Stomach (tissue), 19 donors: ENCODE measurements at places on chromosomes 6 and 20.
A peak's percentile ranks its signal among the peaks of the same experiment; 100 is the strongest.

GRCh38 chr6:132194529-132194928, 206.7 kb downstream of the MOXD1 start:
- no peak for DNase-seq

GRCh38 chr6:168737481-168737880, 296.5 kb downstream of the SMOC2 start:
- DNase-seq, result no peak

- no peak for DNase-seq
Observed at GRCh38 chr6:119526561-119527230, 177.1 kb upstream of the MAN1A1 start.

DNA sequence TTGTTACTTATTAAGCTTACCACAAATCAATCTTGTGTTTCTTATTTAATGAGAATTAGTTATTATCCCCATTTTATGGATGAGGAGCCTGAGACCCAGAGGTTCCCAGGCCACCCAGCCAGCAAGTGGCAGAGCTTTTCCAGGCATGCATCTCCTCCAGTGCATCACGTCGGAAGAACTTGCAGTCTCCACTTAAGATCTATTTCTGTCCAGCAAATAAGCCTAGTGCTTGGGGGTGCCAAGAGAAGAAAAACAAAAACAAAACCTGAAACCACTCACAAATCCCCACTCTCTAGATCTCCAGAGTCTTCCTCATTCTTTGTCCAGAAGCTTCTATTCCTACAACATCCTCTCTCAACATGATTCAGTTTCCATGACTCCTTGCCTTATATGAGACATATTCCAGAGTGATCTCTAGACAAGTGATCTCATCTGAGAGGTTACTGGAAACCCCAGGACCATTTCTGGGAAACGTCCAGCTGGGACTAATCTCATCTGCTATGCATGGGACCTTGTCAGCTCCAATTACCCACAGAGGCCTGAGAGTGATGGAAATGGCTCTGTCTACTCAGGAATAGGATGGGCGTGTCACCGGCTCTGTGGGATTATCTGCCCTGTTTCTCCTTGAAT, 4.1 kb downstream of the GUCA1B start:
- DNase-seq, result no peak

- peak; percentile 69 for DNase-seq
Observed at GRCh38 chr6:5979650-5980420, 26.9 kb downstream of the NRN1 start.

DNA sequence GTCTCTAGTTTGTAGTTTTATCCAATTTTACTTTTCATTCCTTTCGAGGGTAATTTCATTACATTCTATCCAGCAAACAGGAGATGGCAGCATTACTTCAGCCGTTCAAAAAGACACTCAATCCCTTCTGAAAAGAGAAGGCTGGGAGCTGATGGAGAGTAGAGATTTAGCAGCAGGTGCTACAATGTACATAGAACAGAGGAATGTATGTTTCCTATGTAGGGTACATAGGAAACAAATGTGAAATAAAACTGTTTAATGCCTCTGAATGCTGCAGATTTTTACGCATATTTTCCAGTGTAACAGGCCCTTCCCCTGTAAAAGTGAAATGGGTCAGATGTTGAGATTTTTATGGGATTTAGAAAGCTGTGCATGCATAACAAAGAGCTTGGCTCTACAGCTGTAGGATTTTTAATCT, 16.0 kb downstream of the RPS12 start:
- DNase-seq, result no peak

DNA sequence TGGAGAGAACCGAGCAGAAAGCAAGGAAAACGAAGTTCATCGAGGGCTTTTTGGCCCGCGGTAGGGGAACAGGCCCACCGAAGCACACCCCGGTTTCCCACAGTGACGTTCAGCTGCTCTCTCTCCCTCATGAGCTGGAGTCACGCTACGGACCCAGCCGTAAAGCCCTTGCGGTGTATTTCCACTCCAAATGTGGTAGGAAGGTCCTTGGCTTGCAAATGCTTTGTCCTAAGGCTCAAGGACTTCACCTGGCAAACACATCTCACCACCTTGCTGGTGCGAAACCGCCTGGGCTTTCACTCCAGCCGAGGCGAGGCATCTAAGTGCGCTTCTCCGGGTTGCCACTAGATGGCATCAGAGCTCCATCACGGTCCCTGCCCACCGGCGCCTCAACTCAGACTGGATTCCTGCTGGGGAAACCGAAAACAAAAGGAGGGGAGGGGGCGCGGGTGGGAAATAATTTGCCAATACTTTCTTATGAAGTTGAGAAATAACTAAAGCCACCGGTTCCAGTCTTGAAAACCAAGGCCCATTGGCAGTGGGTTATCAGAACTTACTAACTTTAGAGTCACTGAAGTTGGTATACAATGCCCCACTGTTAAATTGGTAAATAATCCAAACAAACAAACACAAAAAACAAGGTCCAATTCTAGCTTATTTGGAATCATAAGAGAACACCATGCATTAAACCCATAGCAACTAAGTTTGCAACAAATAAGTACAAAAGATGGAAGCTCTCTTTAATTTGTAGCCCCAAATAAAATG, 13.4 kb upstream of the FOXC1 start:
- peak; percentile 86 for DNase-seq

DNA sequence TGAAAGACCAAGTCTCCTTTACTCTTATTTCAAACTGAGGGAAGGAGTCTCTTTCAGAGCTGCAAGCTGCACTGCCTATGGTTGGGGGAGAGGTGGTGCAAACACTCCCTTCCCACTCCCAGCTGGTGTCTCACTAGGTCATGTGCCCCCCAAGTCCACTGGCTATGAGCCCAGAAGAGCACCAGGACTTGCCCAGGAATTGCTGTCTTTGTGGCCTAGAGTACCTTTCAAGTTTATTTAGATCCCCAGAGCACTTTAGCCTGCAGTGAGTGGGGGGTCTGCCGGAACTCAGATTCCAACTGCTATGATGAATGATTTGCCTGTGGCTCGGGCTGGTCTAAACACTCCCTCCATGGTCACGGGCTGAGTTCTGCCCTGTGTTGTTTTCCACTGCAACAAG, 192.6 kb upstream of the CITED2 start:
- DNase-seq, result no peak

DNA sequence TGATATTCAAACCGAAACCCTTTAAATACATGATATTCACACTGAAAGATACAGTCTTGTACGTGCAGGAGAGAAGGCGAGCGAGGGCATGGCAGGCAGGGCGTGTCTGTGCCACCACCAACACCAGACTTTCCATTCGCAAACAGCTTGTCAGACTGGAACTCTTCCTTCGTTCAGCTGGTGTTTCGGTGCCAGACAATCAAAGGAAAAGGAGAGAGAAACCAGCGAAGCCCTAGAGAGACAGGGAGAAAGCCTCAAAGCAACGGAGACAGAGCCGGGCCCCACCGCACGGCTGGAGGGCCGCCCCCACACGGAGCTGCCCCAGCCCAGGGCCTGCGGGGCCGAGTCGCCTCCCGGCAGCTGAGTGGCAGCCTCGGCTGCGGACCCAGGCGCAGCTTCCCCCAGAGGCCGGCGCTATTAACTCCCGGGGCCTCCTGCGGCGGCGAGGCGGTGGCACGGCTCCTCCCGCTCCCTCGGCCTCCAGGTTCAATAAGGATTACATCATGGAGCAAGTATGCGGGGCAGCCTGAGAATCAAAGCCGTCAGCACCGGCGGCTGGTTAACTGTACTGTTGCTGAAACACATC, 32.1 kb upstream of the NR2E1 start:
- peak; percentile 94 for DNase-seq

- peak; percentile 85 for DNase-seq
Observed at GRCh38 chr6:157184202-157185015, 138.9 kb downstream of the TMEM242 start.

DNA sequence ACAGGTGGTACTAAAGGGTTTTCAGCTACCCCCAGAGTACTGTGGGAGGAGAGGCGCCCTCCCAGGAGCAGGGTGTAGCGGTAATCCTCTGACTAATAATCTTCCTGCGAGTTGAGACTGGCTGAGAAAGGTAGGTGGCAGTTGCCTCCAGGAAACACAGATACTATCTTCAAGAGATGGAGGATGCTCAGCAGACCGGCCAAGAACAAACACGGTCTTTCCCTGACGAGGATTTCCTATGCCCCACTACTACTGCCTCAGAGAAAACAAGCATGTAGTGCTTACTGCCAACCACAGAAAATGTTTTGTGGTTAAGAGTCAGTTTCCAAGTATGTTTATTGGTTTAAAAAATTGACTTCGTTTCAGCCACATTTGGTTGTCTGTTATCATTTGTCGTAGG, 26.8 kb downstream of the C6orf89 start:
- DNase-seq, result peak; percentile 33

- DNase-seq, result no peak
Observed at GRCh38 chr6:34281702-34282334, 33.0 kb upstream of the SMIM29 start.

GRCh38 chr6:38427492-38428210, 212.1 kb downstream of the BTBD9 start:
- no peak for DNase-seq

DNA sequence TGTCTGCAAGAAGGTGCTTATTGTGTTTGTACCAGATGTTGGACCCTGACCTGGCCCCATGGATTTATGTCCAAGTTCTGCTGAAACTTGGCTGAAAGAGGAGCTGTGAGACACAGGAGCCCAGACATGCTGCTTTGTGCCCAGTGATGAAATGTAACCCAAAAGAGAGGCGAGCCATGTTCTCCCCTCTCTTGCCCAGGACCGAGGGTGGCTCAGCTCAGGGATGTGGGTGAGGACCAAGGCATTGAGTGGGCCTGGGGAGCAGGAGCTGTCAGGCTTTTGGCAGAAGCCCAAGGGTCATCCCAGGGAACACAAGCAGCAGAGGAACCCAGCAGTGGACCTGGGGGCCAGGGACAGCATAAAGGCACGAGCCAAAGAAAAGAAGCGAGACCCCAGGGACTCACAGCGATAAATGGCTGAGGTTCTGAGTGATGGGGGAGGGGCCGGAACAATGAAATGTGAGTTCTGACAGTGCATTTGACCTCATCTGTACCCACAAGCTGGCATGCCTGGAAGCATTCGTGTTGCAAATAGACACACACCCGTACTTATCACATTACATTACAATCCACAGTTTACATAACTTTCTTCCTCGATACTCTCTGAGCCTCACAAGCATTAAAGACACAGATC, 363.4 kb upstream of the JARID2 start:
- no peak for DNase-seq

DNA sequence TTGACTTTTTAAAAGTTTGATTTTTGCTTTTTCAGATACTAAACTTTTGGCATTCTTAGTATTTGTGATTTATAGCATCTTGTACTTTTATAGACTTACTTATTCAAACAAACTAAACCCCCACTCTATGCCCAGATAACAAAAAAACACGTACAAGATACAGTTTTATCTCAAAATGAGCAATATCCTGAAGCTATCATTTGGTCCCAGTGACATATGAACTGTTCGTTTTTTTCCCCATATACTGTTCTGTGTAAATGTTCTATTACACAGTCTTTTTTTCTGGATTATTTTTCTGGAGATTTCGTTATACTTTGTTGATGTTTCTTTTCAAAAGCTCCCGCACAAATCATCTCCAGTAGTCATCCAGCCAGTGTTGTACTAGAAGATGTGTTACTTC, 27.3 kb upstream of the SERINC3 start:
- no peak for DNase-seq

- no peak for DNase-seq
Observed at GRCh38 chr20:37295001-37295400, 5.5 kb downstream of the MANBAL start.

DNA sequence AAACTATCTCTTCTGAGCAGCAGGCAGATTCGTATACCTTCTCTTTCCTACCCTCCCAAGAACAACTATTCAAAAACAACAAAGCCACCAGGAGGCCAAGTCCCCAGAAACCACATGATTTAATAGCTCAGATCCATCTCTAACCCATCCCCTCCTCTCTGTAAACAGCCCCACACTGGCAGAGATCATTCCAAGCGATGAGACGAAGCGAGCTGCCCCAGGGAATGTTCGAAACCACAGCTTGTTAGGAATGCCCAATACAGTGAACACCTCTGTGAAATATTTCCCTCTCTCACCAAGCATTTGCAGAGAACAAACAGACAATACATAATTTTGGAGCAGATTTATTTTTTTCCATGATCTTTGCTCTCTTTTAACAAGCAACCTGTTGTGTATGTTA, 231.8 kb downstream of the SOD2 start:
- DNase-seq, result no peak

GRCh38 chr6:117263353-117263927, 1.9 kb upstream of the VGLL2 start:
- no peak for DNase-seq

DNA sequence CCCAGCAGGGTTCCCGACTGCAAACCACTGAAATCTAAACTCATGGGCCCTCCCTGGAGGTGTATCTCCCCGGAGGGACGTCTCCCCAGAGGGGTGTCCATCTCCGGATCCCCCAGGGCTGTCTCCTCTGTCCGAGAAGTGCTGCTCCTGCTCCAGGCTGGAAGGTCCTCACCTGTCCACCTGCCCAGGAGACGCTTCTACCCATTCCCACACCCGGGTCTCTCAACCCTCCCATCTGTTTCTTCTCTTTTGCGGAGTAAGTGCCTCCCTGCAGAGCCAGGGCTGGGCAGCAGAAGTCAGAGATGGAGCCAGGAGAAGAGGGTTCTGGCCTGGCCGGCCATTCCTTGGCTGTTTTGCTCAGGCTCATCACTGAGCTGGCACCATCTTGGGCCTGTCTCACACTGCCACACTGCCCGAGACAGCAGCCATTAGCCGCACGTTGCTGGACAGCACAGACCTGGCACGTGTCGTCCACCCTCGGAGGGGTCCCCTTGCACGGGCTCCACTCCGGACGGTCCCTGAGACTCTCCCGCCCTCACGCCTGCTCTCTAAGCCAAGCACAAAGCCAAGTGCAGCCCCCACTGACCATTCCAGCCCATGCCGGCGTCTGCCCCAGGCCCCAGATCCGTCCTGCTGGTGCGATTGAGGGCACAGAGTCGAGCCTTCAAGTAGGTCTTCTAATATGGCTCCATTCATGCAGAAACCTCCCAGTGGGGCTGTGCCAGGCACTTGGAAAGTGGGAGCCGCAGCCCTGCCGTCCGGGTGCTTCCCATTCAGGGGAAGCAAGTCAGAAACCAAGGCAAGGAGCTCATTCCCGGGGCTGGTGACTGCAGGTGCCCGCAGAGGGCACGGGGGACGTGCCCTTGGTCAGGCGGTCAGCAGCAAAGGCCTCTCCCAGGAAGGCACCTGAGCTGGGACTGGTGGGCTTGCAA, 367.7 kb downstream of the TAF4 start:
- no peak for DNase-seq

DNA sequence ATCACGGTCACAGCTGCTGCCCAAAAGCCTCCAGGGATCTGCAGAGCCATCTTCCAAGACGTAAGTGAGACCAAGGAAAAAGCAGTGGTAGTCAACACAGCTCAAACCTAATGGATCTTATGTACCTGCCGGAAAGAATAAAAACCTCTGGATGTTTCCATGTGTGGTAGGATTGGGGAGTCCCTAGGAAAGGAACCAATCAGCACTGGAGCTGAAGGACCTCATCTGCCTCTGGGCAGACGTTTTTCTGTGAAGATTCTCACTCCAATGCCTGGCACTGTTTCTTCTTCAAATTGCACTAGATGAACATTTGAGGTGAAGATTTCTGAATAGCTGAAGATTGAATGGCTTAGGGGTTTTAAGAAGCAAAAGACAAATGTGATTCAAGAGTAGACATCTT, at the start of gene HLA-DQB2:
Gene HLA-DQB2, minus strand, starts transcription at position 112 of the 400 bp plus-strand sequence. Its CDS starts 62 bp downstream, at position 50.
- DNase-seq, result peak; percentile 36
